ENCODE measurements at places on chromosomes 12 and 14.

GRCh38 chr14:101980700-101981099, 16.3 kb downstream of the DYNC1H1 start:
- DNase-seq = peak; percentile 90

- no peak for DNase-seq
Measured at GRCh38 chr14:68550338-68550715, 242.5 kb downstream of the ZFP36L1 start.

DNA sequence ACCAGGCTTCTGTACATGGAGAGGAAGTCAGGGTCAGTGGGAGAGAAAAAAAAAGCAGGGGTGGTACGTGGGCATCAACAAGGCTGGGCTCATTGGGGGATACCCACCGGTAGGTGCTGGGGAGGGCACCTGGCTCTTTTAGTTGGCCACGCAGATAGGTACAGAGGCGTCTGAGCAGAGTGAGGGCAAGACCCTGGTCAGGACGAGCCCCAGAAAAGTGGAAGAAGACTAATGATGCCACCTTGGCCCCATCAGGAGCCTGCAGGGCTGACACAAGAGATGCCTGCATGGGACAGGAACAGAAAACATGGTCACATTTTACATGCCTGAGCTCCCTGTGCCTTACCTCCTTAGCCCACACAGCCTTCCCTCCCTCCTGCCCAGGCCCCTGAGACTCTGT, 29.7 kb downstream of the TEP1 start:
- no peak for DNase-seq

- DNase-seq = peak; percentile 24
Measured at GRCh38 chr14:76514213-76514998, 138.5 kb downstream of the ESRRB start.

GRCh38 chr14:80393766-80394165, 182.5 kb upstream of the DIO2 start:
- no peak for DNase-seq

DNA sequence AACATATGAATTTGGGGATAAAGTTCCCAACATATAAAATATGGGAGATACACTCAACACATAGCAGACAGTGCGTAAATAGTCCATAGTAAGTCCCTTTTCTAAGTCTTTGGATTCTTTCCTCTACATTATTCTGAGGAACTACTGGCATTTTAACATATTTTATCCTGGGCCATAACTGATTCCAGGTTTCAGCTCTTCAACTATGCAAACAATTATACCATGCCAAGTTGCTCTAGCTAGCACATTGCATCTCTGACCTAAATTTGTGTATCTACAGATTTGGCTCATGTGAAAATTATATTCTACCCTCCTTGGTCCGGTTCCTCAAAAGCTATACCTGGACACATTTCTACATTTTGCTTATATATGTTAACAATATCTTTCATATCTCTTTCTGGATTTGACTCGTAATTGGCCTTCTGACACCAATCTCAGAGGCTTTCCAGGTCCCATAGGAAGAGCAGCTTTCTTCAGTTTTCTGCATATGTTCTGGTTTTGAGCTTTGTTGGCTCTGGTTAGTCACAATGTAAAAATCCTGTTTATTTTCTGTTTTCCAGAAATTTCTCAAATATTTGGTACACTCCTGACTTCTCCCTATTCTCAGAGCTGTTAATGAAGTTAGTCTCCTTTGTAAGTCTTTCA, 305.4 kb downstream of the BMP4 start:
- no peak for DNase-seq

GRCh38 chr14:32590157-32590556, 261.1 kb downstream of the AKAP6 start:
- DNase-seq = no peak

GRCh38 chr14:89178800-89179535, 238.1 kb downstream of the FOXN3 start:
- DNase-seq = no peak

GRCh38 chr12:62301080-62301798, 41.0 kb downstream of the USP15 start:
- no peak for DNase-seq

DNA sequence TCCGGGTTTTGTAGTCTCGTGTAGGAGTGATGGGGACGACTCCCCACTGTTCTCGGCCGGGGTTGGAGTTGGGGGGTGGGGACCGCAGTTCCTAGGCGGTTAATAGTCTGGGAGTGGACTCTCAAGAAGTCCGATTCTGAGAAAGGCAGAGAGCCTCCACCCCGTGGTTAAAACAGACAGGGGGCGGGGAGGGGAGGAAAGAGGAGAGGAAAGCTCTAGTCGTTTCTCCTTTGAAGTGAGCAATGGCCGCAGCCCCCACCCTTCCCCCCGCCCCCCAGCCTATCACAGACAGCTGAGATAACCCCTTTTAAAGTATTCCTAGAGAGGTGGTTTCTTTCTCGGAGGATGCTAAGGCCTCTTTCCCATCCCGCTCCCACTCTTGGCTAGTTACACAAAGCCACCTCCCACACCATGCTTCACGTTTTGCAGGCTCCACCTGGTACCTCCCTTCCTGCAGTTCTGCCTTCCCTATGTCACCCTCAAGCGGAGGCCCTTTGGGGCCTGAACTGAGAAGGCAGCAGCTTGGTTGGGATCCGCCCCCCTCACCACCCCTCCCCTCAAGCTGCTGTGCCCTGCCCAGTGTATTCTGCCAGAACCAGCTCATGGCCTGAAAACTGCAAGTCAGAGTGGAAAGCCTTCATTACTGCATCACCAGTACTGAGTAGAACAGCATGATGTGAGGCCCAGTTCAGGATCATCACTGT, 853 bp downstream of the USP5 start:
- DNase-seq = peak; percentile 75

DNA sequence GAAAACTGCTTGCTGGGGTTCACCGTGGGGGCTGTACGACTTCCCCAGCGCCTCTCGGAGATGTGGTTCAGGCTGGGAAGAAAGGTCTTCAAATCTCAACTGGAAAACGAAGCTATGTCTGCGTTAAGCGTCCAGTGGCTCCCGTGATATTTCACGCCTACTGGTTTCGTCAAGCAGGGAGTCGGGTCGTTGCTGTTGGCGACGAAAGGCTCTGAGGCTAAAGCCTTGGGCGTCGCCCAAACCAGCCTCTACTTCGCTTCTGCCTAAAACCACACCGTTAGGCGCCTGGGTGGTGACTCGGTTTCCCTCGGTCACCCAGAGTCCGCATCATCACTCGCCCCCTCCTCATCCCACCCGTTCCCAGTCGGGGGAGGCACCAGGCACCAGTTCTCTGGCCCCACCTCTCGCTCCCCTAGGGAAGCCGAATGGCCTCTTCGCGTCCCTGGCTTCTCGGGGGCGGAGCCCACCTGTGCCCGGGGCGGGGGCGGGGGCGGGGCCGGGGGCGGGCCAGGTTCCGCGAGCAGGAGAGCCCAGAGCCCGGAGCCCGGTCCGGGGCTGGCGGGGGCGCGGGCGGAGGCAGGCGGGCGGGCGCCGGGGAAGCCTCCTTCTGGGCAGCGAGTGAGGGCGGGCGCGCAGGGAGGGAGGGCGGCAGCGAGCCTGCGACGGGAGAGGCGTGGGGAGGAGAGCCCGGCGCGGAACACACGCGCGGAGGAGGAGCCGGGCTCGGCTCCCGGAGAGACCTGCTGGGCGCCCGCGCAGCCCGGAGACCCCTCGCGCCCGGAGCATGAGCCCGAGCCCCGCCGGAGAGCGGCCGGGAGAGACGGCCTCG, at the start of gene B4GALNT3:
Gene B4GALNT3 (plus strand): TSS at position 510 of the 829 bp plus-strand sequence. CDS start 438 bp downstream, outside the sequence.
- DNase-seq = peak; percentile 76

DNA sequence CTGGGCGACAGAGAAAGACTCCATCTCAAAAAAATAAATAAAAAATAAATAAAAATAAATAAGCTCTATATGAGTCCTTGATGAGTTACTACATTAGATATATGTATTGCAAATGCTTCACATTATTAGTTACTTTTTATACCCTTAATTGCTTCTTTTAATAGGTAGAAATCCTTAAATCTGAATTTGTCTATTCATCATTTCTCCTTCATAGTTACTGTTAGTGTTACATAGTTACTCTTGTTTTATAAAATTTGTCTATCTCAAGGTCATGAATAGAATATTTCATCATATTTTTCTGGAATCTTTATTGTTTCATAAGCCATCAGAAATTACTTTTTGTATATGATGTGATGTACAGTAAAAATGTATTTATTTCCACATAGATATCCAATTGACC, 1624.8 kb upstream of the FLRT2 start:
- no peak for DNase-seq

- DNase-seq = no peak
Measured at GRCh38 chr12:9271875-9272274, 63.7 kb upstream of the PZP start.

GRCh38 chr12:80187660-80188090, 88.3 kb downstream of the OTOGL start:
- DNase-seq = no peak

DNA sequence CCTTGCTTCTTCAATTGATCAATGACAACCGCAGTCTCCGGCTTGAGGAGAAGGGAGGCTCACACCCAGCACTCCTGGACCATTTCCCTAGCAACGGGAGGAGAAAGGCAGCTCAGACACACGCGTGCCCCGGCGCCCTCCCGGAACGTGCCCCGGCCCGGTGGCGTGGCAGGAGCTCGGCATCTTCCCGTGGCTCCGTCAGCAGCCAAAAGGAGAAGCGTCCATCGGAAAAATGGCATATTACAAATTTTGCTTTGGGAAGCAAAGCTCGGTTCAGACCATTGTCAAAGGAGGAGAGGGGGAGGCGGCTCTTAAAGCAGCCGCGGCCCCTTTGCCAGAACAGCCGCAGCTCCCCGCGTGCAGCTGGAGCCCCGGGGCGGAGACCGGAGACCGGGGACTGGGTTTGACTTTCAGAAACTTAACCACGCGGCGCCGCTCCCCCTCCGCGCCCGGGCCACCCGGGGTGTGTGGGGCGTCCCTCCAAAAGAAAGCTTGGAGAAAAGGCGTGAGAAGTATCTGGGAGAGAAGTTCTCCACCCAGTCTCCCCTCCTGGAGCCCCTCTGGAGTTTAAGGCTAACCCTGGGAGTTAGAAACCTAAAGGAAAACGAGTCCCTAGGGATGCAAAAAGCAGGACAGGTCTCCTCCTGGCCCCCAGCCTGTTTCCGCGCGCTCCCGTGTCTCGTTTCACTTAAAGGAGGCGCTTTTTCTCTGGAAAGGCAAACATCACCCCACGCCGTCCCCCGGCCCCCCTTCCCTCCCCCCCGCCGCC, 545 bp downstream of the PPFIA2 start:
- DNase-seq = peak; percentile 41

DNA sequence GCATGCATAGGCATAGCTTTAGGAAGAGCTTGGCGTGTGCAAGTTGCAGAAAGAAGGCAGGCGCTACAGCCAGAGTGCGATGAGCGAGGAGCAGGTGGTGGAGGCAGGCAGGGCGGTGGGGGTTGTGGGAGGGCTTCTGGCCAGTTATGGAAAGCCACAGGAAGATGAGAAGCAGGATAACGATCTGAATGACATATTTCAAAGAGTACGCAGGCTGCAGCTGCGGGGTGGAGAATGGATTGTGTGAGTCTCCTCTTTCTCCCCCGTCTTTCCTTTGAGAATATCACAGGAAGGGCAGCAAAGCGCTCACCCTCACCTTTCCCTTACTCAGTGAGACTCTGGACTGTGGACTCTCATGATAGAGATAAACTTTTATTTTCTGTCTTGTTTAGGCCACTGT, 48.7 kb upstream of the PLXNC1 start:
- peak; percentile 13 for DNase-seq

DNA sequence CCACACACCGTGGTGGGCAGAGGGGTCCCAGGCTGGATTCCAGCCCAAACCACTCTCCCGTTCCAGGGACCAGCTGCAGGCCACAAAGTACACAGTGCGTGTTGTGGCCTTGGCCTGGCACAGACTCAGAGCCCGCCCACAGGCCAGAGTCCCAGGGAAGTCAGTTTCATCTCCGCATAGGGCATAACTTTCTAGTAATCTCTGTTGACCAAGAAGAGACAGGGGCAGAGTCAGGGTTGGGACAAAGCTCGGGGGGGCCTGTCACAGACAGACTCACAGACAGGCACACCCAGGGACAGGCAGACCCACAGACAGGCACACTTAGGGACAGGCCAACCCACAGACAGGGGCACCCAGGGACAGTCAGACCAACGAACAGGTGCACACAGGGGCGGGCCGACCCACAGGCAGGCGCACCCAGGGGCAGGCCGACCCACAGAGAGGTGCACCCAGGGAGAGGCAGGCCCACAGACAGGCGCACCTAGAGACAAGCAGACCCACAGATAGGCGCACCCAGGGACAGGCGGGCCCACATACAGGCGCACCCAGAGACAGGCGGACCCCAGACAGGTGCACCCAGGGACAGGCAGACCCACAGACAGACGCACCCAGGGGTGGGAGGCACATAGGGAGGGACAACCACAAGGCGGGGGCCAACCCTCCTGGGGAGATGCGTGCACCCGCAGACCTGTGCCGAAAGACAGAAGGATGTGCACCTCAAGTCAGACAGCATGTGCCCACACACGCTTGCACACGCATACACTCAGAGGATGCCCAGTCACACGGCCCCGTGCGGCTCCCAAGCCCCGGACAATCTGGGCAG, 323.3 kb upstream of the RTL1 start:
- DNase-seq = no peak

DNA sequence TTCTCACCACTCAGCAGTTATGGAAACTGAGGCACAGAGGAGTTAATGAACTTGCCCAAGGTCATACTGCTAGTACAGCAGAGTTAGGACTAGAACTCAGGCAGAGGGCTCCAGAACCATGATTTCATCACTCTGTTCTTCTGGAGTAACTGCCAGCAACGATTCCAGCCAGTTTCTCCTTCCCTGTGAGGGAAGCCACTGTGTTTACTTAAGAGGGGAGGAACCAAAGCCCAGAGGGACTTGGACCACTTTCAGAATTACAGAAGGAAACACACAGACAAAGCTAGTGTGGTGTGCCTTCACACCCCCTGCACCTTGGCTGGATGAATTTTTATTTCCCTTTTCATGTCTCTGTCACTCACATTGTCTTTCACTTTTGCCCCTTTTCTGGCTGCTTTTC, 398.2 kb downstream of the DPF3 start:
- DNase-seq = no peak

- DNase-seq = no peak
Measured at GRCh38 chr14:87260460-87260859, 732.5 kb downstream of the GALC start.

DNA sequence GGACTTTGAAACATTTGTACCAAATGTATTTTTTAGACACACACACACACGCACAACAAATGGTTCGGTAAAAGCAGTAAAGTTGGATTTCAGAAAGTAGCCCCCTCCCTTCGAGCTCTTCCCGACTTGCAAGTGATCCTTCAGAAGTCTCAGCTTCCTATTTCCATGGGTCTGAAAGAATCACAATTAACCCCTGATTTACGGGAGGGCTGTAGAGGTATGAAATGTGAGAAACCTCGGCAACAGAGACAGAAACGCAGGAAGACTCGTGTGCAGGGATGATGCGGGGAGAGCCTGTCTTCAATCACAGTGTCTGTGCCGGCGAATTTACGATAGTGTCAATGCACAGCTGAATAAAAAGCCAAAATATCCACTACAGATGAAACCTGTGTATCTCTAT, 60.7 kb upstream of the VRK1 start:
- DNase-seq = no peak

- no peak for DNase-seq
Measured at GRCh38 chr14:100473249-100473648, 114.0 kb downstream of the BEGAIN start.

DNA sequence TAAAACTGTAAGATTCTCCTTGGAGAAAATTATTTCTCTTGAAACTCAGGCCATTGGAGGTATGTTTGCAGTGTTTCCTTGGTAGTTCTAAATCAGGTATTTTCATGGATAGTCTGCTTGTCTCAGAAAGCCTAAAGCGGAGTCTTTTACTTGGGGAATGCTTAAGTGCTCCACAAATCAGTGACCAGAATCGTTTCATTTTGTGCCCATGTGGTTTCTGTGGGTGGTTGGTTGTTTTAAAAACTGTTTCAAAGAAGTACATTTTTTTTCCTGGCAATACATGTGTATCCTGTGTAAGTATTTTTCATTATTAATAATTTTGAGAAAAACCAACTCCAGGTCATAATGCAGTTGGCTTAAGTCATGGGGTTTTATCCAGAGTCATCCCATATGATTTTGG, 33.6 kb downstream of the CCDC91 start:
- no peak for DNase-seq

Data from GM03348 (cell line).